ENCODE measurements at places on chromosomes 6 and 20.

- DNase-seq = no peak
Measured at GRCh38 chr6:44049989-44050871, 77.0 kb downstream of the MRPL14 start.

DNA sequence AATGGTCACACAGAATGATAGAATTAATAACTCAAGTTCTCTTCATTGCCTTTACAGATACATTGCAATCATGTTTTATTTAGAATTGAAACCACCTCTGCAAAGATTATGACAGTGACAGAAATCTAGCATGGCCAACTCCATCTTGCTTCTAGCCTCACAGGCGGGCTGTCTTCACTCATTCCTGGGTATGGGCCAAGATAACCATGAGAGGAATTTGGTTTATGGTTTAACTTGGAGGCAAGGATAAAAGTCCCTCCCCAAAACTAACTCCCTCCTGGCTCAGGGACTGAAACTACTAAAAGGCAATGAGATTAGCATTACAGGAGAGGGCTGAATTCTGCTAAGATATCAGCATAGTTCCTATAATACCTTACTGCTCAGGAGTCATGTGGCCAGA is 95.2 kb upstream of the CST7 start:
- DNase-seq = no peak

- no peak for DNase-seq
Measured at GRCh38 chr6:110040716-110041115, 62.6 kb downstream of the GPR6 start.

DNA sequence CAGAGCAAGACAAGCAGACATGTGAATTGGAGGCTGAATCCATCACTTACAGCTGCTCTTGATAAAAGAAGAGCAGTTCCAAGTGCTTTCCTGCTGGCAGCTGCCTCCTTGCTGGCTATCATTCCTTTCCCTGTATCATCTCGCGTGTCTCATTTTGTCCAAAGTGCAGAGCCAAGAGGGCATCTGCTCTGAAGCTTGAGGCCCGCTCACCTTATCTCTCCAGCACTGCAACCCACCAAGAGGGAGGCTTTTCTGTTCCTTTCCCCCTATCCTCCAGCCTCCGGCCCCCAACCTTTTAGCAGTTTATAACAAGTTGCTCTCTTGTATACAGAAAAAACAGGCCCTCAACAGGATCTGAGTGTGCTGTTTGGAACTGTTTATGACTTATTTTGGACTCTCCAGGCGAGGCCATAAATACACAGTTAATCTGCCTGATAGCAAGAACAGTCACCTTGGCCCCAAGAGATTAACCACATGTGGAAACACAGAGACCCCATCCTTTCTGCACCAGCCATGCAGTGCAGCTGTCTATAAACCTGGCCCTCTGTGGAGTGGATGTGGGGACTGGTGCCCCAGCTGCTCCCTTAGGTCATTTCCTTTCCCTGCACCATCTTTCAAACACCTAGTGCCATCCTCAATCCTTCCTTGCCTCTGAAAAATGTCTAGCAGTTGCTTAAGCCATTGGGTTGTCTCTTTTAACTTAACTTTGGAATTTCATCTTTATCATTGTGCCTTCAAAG is 172.5 kb upstream of the FERMT1 start:
- DNase-seq = no peak

GRCh38 chr6:112725541-112726085 is 378.5 kb downstream of the RFPL4B start:
- DNase-seq = no peak

- no peak for DNase-seq
Measured at GRCh38 chr6:118177720-118178119, 270.7 kb downstream of the SLC35F1 start.

- DNase-seq = peak; percentile 10
Measured at GRCh38 chr20:18663932-18664331, 76.1 kb downstream of the DTD1 start.

DNA sequence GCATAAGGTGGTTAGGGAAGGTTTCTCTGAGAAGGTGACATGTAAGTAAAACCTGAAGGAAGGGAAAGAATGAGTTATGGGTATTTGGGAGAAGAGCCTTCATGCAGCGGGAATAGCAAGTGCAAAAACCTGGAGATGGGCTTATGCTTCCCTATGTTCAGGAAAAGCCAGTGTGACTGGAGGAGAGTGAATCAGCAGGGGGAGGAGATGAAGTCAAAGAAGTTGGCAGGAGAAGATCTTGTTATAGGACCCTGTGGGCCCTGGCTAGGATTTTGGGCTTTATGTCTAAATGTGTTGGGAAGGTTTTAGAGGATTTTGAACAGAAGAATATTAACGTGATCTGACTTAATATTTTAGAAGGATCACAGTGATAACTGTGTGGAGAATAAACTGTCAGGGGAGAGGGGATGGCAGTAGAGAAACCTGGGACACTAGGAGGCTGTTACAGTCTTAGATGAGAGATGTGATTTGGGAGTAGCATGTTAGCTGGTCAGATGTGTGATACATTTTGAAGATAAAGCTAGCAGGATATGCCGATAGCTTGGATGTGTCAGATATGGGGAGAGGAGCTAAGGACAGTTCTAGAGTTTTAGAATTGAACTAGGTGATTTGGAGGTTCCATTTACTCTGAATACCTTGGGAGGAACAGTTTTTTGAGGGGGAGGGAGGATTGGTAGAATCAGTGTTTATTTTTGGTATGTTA is 41.0 kb downstream of the PHF3 start:
- DNase-seq = no peak

- no peak for DNase-seq
Measured at GRCh38 chr20:56460459-56460858, 8.0 kb upstream of the RTF2 start.

DNA sequence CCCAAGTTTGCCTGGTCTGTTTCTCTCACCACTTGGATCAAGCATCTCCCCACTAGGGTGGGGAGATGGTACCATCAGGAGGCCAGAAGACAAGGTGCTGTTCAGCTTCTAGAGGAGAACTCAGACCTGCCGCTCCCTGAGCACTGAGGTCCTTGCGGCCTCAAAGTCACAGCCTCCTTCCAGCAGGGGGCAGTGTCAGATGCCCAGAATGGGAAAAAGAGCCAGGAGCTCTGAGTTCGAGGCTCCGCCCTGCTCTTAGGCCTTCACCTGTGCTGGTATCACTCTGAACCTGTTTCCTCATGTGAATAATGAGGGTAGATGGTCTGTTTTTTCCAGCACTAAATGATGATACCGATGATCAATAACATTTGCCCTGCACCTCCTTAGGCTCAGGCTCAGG is 68.7 kb downstream of the TOX2 start:
- DNase-seq = no peak

DNA sequence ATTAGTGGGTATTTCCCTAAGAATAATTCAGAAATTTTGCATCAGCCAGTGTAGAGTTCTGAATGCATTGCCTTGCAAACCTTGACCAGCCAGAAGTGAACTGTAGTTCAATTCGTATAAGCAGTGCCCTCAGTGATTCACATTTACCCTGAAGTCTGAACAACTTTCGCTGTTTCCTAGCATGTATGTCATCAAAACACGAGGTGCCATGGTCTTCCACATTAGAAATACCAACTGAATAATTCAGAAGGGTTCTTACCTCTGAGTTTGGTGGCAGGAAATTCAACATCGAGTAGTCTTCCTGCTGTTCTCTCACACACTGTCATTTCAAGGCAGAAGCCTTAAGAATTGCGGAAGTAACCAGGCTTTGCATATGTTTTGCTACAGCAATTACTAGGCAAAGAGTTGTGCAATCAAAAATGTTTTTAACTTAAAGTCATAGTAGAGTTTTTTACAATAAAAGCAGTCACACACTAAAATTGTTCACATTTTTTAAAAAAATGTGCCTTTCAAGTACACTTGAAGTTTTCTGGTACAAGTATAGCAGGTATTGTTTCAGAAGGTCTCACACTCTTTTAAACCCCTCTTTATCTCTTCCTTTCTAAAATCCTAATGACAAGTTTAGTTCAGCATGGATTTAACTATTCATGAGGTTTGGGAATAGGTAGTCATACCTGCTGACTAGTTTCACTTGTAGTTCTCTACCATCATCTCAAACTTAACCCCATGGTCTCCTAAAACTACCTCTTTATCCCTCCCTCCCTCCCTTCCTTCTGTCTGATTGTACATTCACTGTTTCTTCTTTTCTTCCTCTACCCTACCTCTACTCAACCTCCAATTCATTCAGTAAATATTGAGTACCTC is 118.3 kb downstream of the STXBP5 start:
- DNase-seq = no peak

DNA sequence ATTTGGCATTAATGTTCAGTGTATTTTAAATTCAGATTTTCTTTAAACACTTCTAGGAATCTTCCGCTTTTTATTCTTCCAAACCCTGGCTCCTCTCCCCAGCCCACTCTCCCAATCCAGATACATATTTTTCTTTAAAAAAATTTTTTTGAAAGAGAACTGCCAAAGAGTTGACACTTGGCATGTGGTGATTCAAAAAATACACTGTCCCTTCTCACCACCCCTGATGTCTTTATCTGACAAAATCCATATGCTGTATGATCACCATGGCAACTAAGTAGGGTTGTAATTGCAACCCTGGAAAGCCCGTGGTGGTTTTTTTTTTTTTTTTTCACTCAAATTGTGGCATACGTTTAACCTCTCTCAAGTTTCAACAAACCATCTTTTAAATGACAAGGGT is 355.8 kb upstream of the SASH1 start:
- DNase-seq = no peak

GRCh38 chr20:38271608-38272120 is 11.1 kb upstream of the KIAA1755 start:
- DNase-seq = no peak

DNA sequence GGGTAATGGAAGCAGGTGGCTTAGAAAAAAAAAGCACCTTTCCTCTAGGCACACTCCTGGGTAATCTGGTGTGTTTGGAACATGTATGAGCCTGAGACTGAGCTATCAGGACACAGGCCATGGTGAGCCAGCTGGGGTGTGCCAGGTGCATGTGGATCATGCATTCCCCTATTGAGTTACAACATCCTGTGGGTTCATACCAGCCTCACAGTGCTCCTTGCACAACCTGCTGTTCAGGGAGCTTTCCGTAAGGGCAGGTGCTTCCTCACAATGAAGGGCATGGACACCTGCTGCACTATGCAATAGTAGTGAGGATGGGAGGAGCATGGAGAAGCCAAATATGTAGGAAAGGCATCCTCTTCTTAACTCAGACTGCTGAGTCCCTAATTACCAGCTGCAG is 197.2 kb upstream of the SUPT3H start:
- DNase-seq = no peak

GRCh38 chr6:39634646-39635341 is 90.4 kb downstream of the KIF6 start:
- no peak for DNase-seq

- no peak for DNase-seq
Measured at GRCh38 chr6:7910298-7910653, 312 bp downstream of the TXNDC5 start.

DNA sequence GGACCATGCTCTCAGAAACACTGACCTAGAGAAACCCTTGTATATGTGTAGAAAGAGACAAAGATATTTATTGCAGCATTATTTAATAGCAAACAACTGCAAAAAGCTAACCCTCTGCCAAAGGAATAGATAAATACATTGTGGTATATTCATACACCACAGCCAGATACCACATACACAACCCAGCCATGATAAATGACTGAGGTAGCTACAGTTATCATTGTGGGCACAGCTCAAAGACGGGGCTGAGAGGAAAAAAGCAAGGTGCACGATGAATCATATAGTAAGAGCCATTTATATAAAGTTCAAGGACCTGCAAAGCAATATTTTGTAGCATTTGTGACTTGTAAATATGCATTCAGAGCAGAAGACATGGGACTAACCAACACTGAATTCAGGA is 30.8 kb downstream of the RSPO4 start:
- DNase-seq = no peak

- no peak for DNase-seq
Measured at GRCh38 chr6:101513181-101513580, 119.7 kb downstream of the GRIK2 start.

DNA sequence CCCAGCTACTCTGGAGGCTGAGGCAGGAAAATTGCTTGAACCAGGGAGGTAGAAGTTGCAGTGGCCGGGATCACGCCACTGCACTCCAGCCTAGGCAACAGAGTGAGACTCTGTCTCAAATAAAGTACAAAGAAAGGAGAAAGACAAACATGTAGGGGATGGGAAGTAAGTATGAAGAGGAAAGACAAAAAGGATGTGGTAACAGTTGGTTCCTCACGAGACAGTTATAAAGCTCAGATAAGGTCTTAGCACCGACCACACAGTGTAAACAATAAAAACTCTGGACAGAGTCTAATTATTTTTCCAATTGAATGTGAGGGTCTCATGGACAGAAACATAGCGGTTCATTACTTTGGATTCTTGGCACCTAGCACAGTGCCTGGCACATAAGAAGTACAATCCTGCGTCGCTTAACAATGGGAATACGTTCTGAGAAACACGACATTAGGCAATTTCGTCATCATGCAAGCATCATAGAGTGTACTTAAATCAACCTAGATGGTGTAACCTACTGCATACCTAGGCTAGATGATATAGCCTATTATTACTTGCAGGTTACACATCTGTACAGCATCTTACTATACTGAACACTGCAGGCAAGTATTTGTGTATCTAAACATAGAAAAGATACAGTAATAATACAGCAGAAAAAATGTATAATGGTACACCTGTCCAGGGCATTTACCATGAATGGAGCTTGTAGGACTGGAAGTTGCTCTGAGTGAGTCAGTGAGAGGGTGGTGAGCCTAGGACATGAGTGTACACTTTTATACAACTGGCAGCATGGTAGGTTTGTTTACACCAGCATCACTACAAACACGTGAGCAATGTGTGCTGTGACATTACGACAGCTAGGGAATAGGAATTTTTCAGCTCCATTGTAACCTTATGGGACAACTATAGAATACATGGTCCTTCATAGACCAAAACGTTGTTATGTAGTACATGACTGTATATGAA is 38.2 kb downstream of the MBOAT1 start:
- DNase-seq = no peak

- DNase-seq = no peak
Measured at GRCh38 chr20:53077373-53078205, 105.4 kb downstream of the TSHZ2 start.

DNA sequence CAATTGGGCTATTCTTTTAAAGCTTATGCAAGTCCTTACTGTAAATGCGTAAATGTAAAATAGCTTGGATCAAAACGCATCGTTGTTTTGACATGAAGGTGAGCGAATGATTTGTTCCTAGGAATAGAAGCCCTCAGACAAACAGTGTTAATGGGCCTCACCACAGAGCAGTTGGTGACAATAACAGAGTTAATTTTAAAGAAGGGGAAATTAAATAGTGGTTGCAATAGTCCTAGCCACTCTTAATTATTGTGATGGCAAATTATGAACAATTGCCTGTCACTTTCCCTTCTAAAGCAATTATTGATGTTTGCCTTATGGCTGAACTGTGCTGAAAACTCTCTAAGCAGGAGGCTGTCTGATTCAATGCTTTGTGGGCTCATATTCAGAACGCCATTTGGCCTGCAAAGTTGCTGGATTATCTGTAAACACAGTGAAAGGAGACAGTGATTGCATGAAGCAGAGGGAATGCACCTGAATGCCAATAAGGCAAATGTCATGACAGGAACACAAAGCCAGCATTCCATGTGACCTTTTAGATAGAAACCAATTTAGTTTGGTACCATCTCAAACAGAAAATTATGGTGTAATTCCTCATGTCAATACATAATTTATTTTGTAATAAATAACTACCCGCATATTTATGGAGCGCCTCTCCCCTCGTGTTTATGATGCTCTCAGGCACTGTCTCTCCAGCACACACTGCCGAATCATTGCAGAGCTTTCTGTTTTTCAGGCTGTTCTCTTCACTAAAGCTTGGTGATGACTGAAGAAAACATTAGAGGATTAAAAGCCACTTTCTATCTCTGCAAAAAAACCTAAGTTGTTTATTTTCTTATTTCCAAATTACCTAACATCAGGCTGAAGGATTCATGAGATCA is 387.5 kb downstream of the HACE1 start:
- no peak for DNase-seq
